ENCODE measurements at places on chromosomes 13 and 19.

GRCh38 chr19:44894052-44894400, 3.0 kb downstream of the TOMM40 start:
- no peak for DNase-seq

- DNase-seq = no peak
Measured at GRCh38 chr19:15923702-15924101, 10.6 kb downstream of the CYP4F11 start.

GRCh38 chr13:51419001-51419636, 33.7 kb downstream of the INTS6 start:
- DNase-seq = no peak

- DNase-seq = no peak
Measured at GRCh38 chr19:12411893-12412292, 10.8 kb upstream of the ZNF799 start.

- DNase-seq = no peak
Measured at GRCh38 chr13:29239653-29240525, 355.6 kb downstream of the SLC7A1 start.

DNA sequence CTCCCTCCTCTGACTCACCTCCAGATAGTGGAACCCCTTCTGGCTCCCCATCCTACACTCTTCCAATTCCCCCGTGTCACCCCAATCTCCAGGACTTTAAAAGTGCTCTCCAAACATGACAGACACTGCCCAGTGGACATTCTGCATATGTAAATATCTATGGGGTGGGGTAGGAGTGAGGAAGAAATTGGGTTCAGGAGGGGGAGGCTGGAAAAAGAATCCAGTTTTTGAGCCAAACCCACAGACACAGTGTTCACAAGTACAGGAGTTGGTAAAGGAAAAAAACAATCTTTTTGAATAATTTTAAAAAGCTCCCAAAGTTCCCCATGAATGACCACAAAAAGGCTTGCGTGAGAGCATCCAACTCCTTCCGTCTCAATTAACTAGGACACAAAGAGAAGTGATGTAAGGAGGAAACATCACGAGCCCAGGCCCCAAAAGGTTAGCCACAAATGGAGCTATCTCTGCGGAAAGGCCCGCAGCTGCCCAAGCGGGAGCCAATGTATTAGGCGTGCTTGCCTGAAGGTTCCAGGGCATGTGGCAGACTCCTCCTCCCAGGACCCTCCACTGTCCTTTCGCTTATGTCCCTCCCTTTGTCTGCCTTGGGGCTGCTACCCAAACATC, 18.0 kb downstream of the ZC3H4 start:
- peak; percentile 54 for DNase-seq

GRCh38 chr19:18401580-18402112, 4.2 kb upstream of the LRRC25 start:
- DNase-seq = peak; percentile 80

DNA sequence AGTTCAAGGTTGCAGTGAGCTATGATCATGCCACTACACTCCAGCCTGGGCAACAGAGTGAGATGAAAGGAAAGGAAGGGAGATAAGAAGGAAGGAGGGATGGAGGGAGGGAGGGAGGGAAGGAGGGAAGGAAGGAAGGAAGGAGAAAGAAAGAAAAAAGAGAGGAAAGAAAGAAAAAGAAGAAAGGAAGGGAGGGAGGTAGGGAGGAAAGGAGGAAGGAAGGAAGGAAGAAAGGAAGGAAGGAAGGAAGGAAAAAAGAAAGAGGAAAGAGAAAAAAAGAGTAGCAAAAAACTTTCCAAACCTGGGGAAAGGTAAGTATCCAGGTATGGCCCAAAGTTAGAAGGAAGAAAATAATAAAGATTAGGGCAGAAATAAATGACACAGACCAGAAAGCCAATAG, 7.1 kb downstream of the ZFP14 start:
- no peak for DNase-seq

DNA sequence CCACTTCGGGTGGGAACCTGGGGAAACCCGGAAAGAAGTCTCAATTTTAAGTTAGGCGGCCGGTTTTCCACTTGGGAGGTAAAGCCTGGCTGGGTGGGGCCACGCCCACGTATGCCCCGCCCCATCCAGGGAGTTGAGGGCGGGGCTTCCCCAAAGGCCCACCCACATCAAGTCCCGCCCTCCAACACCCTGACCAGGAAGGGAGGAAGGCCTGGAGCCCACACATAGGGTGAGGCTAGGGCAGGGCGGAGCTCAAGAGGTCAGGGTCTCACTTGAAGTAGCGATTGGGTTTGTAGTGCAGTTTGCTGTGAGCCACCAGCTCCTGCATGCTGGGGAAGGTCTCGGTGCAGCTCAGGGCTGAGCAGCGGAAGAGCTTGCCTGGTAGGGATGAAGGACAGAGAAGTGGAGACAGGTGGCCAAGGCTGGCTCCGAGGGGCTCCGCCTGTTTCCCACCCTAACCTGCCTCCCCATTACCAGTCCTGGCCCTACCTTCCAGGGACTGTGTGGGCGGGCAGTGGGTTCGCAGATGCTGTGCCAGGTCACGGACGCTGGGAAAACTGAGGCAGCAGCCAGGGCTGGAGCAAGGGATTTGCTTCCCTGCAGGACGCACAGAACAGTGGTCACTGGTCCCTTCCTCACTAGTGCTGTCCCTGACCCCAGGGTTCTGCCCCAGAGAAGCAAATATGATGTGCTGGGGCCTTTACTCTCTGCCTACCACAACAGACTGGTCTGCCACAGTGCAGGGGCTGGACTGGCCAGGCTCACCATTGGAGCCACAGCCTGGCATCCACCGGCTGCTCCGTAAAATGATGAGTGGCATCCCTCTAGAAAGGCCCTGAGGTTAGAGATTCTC, 1.6 kb downstream of the ZNF414 start:
- peak; percentile 25 for DNase-seq

DNA sequence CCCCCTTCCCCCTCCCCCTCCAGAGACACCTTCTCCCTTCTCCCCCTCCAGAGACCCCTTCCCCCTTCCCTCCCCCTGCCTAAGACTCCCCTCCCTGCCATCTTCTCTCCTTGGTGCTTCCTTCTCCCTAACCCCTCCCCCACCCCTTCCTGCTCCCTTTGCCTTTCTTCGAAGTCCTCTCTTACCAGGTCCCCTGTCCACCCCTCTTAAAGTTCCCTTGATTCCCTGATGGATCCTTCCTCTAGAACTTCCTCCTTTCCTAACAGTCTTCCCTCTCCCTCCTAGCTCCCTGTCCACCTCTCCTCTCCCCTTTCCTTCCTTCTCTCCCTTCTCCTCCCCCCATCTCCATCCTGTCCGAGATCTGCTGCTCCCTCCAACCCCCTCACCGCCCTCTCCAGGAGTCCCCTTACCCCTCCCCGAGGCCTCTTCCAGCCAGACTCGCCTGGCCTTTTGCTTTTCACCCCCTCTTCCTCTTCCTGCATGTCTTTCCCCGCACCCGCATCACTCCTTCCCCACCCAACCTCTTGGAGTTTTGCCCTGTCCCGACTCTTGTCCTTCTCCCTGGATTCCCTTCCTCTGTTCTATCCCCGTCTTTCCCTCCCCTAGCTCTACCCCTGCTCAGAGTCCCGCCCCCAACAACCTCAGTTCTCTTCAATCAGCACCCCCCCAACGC, 3.1 kb downstream of the TNFSF9 start:
- no peak for DNase-seq

GRCh38 chr19:50567882-50568727, at the start of gene LRRC4B:
TSS of gene LRRC4B (minus strand) at chr19:50568435. CDS start at chr19:50548838, 19,597 bp downstream.
- DNase-seq = no peak

GRCh38 chr13:110677731-110678545, 28.0 kb downstream of the CARS2 start:
- DNase-seq = peak; percentile 7

- DNase-seq = no peak
Measured at GRCh38 chr13:61810065-61810464, 394.4 kb upstream of the PCDH20 start.

- no peak for DNase-seq
Measured at GRCh38 chr19:57818378-57818777, 3.7 kb upstream of the ZNF552 start.

DNA sequence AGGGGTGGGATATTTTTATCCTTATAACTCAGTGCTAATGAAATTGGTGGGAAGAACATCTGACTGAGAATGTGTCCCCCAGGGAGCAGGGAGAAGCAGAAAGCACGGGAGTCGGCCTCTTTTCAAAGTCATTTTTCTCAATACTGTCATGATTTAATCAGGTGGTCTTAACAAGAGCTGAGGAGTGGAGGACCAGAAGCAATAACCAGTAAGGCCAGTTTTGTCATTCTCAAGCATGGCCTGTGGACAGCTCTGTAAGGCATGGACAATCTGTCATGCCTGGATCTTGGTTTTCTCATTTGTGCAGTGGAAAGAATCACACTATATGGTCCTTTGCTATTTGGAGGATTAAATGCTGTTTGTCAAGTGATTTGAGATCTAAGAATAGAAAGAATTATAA, 99.7 kb downstream of the TNFSF11 start:
- DNase-seq = no peak

DNA sequence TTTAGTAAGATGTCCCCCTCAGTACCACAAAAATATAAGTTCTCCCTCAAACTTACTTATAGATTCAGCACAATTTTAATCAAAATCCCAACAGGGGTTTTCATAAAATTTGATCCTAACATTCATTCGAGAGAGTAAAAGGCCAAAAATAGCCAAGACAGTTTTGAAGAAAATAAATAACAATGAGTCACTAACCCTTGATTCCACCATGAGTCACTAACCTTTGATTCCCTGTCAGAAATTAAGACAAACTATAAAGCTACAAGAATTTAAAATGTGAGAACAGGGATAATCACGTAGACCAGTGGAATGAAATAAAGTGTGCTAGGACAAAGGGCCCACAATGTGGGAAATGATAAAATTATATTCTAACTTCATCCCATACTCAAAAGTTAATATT, 320.3 kb downstream of the SUCLA2 start:
- peak; percentile 75 for DNase-seq

DNA sequence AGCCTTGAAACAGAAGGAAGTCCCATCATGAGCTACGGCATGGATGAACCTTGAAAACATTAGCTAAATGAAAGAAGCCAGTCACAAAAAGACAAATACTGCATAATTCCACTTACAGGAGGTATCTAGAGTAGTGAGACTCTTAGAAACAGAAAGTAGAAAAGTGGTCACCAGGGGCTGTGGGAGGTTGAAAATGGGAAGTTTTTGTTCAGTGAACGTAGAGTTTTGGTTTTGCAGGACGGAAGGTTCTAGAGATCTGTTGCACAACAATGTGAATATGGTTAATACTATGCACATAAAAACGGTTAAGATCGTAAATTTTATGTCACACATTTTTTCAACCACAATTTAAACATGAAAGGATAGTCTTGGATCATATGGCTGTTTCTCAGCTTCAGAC, 11.9 kb upstream of the SLC10A2 start:
- DNase-seq = no peak

GRCh38 chr13:39379118-39379517, 223.9 kb downstream of the LHFPL6 start:
- DNase-seq = no peak

GRCh38 chr13:47351798-47352197, 454.9 kb upstream of the HTR2A start:
- no peak for DNase-seq

DNA sequence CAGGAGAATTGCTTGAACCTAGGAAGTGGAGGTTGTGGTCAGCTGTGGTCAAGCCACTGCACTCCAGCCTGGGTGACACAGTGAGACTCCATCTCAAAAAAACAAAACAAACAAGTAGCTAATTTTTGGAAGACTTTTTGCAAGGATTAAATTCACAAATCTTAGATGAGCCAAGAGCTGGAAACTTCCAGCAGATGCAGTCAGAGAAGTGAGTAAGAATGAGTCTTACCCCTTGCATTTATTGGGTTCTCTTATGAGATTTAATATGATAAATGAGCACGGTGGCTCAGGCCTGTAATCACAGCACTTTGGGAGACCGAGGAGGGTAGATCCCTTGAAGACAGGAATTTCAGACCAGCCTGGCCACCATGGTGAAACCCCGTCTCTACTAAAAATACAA, 44.9 kb upstream of the NBEA start:
- DNase-seq = no peak

GRCh38 chr19:19672816-19673215, 4.2 kb downstream of the ZNF101 start:
- DNase-seq = peak; percentile 7

GRCh38 chr13:43484432-43485225, 302.1 kb downstream of the ENOX1 start:
- DNase-seq = no peak

- DNase-seq = no peak
Measured at GRCh38 chr19:48508729-48509411, 2.8 kb downstream of the LMTK3 start.

GRCh38 chr13:67353941-67354340, 123.8 kb upstream of the PCDH9 start:
- DNase-seq = no peak

GRCh38 chr13:72286421-72286820, 419.4 kb upstream of the DACH1 start:
- DNase-seq = no peak

DNA sequence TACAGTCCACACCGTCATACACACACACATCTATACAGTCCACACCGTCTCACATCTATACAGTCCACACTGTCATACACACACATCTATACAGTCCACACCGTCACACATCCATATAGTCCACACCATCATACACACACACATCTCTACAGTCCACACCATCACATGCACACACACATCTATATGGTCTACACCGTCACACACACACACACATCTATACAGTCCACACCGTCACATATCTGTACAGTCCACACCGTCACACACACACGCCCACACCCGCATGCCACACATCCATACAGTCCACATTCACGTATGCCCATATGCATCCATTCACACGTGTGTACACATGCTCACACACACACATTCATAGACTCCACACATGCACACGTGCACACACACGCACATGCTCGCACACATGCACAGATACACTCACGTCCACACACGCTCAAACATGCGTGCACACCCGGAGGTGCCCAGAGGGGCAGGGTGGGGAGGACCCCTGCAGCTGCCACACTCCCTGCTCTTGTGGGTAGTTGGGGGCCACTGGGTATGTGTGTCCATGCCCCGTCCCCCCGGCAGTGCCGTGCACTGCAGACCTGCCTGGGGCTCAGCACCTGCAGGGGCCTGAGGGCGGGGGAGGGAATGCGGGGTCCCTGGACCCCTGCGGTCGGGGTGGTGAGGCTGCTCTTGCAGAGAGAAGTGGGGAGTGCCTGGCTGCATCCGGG, 29.2 kb downstream of the PIAS4 start:
- no peak for DNase-seq

DNA sequence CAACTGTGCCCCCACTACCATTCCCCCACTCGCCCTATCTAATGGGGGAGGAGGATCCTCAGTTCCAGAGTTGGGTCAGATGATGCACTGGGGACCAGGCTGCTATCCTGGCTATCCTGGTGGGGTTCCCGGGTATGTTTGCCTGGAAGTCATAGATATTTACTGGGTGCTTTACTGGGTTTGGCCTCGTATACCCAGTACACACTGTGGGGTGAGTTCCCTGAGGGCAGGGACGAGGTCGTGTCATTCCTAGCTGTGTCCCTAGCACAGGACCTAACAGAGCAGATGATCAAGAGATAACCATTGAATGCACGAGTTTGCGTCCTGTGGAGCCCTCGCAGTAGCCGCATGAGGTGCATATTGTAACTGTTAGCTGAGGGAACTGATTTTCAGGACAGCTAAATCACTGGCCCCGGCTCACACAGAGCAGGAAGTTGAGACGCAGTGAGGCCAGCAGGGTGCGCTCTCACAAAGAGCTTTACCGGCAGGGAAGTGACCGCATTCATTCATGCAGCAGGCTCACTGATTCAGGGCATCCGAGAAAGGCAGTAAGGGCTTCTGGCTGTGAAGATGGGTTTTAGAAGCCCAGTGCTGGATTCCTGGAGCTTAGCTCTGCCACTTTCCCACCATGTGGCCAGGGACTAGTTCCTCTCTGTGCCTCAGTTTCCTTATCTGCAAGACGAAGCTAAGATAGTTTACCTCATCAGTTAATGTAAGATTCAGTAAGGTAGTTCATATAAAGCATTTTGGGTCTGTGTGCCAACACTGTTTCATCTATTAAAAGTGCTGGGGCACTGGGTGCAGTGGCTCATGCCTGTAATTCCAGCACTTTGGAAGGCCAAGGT, 6.0 kb downstream of the RUVBL2 start:
- DNase-seq = peak; percentile 73
